Fibroblast of skin of left quadriceps (primary cell): ENCODE measurements at places on chromosomes 6 and 20.

GRCh38 chr20:33686100-33686983 lies at the start of gene E2F1:
E2F1 (minus strand) TSS chr20:33686385; CDS start chr20:33686264, 121 bp downstream.
- peak; percentile 82 for DNase-seq

GRCh38 chr6:12096342-12096741 lies 84.2 kb downstream of the HIVEP1 start:
- no peak for DNase-seq

- no peak for DNase-seq
These were observed at the start of gene BTBD3 for GRCh38 chr20:11917663-11918062. BTBD3 (plus strand) TSS chr20:11917893; CDS start chr20:11918276, 383 bp downstream.

- no peak for DNase-seq
These were observed 50.1 kb downstream of the HDDC2 start for GRCh38 chr6:125251516-125252220.
